ENCODE measurements at places on chromosomes 5 and 9.

DNA sequence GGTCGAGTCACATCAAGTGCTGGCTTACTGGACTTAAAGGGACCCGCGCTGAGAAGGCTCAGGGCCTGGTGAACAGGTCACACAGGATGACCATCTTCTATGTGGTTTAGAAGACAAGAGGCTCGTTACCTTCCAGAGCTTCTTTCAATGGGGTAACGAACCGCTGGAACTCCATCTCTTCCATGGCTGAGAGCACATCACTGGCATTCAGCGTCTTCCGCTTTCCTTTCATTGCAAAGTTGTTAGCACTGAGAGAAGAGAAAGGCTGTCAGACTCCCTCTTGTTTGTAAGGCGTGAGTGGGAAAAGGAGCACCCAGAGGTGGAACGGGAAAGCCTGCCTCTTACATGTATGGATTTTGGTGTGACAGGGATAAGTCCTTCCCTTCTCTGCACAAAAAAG lies 994 bp downstream of the POLE3 start:
- no peak for DNase-seq

- DNase-seq, result no peak
Observed at GRCh38 chr5:92941806-92942205, 639.2 kb downstream of the NR2F1-AS1 start.

DNA sequence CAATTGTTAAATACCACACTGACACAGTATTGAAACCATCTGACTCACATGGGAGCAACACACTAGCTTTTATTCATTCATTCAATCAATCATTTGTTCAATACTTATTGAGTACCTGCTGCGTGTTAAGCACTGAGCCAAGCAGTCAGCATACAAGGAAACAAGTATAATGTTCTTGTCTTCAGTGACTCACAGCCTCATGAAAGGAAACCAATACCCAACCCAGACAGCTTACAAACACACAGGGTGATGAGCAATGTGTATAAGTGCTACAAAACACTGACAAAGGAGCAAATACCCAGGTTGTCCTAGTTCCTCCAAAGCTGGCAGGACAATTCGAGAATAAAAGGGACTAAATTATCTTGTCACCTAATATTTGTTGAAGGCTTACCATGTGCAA lies 67.6 kb upstream of the RASEF start:
- DNase-seq, result no peak

DNA sequence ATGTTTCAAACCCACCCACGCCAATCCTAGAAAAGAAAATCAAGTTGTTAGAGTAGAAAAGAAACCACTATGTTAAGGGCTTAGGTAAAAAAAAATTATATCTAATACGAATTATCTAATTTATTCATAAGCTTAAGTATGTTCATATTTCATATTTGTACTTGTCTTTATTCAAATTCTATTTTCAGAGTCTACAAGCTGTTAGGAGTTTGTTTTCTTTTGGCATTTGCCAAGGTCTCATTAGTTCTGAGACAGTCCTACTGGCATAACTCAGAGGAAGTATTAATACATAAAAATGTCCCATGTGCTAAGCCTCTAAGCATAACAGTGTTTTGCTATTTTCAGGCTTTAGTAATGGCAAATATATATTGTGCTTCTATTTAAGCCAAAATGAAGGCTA lies 57.6 kb downstream of the STARD4 start:
- no peak for DNase-seq

GRCh38 chr5:81904166-81904565 lies 67.7 kb upstream of the ATG10 start:
- DNase-seq, result no peak

DNA sequence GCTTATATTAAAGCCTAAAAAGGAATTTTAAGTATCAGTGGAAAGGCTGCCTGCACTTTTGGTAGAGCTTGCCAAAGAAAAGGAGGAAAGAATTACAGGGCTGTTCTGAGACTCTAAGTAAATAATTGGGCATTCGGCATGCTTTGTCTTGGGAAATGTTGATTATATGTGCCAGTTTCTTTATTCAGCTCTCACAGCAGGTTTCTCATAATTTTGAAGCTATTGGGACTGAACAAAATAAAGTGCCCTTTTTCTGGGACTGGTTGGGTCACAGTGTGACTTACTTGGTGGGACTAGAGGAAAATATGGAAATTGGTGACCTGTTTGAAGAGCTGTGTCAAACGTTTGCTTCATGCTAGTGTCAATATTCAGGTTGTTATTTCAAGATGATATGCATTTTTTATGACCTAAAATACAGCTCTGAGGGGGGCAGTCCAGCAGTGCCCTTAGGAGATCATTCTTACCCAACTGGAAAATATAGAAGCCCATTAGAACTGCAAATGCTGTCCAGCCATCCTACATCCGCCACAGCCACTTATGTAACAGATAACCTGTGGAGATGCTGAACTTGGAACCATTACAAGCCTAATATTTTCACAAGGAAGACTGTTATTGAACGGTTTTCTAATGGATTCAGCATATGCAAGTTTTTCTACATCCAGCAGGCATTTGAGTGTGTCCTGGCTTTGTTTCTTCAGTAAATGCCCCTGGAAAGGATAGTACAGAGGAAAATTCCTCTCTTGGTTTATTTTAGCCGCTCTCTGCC lies 122.4 kb downstream of the SNCAIP start:
- DNase-seq, result no peak

- DNase-seq, result peak; percentile 40
Observed at GRCh38 chr5:133423618-133424282, 188.6 kb downstream of the FSTL4 start.

DNA sequence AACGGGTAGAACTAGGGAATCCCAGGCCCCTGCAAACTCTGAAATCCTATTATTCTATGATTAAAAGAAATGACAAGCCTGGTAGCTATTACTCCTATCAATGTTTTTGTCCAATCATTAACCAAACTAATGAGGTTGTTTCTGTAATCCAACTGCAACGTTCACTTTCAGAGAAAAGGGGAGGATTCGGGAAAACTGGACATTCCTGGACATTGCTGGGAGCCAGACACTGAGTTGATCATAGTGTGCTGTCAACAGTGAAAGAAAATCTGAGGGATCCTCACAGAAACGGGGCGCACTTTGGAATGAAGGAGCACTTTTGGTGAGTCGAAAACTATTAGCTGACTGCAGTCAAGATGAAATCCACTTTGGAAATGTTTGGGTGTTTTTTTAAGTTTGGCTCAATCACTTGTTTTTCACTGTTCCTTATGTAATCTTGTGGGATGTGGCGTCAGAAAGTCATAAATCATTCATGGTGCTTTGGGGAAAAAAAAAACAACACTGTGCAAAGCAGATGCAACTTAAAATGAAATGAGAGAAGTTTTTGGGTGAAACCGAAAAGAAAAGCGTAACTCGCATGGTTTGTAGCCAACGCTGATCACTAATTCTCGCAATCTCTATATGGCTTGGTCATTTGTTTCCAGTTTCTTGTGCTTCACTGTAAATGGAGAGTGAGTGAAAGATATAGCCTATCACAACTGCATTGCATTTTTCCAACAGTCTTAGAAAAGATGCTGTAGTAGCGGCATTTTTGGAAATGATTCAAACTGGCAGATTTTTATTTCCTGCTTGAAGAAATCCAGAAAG lies 51.2 kb upstream of the ADRA1B start:
- DNase-seq, result no peak

GRCh38 chr5:175663186-175664184 lies 5.6 kb downstream of the HRH2 start:
- DNase-seq, result no peak

GRCh38 chr5:19855931-19856330 lies 132.1 kb downstream of the CDH18 start:
- no peak for DNase-seq

DNA sequence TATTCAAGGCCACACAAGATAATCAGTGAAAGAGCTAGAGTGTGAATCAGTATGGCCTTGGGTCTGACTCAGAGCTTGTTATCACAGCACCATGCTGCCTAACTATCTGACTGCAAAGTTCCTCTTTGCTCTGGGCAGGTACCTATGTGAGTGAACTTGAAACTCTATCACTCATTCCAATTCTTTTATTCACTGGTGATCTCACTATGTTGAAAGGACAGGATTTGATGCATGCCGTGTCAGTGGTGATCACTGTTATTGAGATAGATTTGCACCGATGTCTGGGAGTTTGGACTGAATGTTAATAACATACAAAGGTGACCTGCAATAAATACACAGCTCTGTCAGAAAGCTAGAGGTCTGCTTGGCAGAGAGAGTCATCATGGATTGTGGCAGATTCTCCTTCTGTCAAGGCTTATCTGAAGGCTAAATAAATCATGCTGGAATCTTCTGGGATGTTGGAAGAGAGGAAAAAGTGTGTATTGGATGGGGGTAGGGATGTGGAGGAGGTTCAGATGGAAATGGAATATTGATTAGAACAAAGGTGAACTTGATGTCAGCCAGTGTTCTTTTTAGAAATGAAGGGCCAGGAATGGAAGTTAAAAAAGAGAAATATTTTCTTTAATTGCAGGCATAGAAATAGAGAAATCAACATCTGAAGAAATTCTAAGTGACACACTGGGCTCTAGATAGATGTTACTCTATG lies 91.8 kb upstream of the TNC start:
- no peak for DNase-seq

DNA sequence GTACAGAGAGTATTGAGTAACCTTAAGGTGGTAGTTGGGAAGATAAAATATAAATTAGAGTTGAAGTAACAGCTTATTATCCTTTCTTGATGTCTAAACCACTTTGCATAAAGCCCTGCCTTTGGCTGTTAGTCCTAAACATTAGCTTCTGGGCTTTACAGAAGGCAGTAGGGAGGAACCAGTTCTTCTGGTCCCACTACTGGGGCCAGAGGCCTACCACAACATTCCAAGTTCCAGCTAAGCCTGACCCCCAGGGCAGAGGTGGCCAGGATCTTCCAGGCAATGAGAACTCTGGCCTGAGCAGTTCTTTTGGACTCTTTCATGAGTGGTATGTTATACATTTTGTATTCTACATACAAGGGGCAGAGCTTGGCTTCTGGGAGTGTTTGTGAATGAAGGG lies 26.1 kb downstream of the DNAI1 start:
- DNase-seq, result no peak

Data from stimulated activated CD4-positive, alpha-beta T cell treated with anti-CD3 and anti-CD28 coated beads, Interleukin-4, amount 100 ng/mL, for 4 hours (primary cell).